ENCODE measurements at places on chromosomes 3 and 15.

DNA sequence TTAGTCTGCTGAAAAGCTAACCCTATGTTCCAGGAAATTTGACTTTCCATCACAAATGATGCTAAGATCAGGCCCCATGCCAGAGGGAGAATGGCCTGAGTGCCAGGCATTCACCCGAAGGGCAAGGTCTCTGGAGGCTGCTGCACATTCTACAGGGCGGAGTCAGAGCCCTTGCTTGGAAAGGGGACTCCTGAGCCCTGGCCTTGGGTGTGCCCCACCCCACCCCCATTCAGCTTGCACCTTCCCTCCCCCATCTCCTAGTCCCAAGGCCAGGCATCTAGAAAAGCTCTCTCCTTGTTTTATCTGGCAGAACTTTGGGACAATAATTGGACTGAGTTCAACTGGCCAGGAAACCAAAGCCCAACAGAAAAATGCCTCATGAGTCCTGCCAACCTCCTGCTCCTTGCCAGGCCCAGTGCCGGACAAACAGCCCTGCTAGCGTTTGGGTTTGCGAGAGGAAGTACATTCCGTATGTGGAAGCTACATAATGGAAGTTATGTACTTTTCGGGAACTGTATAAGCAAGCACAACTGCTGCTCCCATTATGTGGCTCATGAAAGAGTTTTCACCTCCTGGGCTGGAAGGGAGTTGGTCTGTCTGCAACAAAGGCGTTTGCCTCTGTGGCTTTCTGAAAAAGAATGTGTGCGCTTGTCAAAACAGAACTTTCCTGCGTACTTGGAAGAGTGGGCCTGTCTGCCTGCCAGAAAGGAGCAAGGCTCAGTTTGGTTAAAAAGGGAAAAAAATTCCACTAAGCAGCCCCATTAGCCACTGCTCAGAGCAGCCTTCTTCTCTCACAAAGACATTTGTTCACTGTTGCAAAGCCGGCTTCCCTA lies 321.5 kb upstream of the CTNNB1 start:
- H3K4me3 ChIP-seq, result no peak overlapping the region
- no peaks in the 10 kb centered on the region for H3K36me3 ChIP-seq
- no peak for DNase-seq
- no peak overlapping the region for H3K27ac ChIP-seq
- H3K4me1 ChIP-seq, result peaks cover 14% of the 10 kb centered on the region

DNA sequence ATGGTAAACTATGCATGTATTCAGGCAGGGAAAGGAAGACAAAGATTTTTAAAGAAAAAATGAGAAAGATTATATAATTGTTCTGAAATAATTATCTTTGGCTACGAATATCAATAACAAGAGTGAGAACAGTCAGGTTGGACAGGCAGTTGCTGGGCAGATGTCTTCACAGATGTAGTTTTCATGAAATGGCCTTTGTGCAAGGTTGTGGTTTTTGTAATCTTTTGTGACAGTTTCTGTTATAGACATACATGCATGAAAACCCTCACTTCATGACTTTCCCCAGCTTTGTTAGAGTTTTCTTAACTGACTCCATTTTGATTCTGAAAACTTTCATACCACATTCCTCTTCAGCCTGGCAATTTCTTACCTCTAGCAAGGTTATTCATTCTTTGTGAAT lies 34.9 kb upstream of the SLC25A36 start:
- no peak for DNase-seq
- no peaks in the 10 kb centered on the region for H3K27me3 ChIP-seq
- no peak overlapping the region for H3K27ac ChIP-seq
- no peak overlapping the region for H3K4me3 ChIP-seq

DNA sequence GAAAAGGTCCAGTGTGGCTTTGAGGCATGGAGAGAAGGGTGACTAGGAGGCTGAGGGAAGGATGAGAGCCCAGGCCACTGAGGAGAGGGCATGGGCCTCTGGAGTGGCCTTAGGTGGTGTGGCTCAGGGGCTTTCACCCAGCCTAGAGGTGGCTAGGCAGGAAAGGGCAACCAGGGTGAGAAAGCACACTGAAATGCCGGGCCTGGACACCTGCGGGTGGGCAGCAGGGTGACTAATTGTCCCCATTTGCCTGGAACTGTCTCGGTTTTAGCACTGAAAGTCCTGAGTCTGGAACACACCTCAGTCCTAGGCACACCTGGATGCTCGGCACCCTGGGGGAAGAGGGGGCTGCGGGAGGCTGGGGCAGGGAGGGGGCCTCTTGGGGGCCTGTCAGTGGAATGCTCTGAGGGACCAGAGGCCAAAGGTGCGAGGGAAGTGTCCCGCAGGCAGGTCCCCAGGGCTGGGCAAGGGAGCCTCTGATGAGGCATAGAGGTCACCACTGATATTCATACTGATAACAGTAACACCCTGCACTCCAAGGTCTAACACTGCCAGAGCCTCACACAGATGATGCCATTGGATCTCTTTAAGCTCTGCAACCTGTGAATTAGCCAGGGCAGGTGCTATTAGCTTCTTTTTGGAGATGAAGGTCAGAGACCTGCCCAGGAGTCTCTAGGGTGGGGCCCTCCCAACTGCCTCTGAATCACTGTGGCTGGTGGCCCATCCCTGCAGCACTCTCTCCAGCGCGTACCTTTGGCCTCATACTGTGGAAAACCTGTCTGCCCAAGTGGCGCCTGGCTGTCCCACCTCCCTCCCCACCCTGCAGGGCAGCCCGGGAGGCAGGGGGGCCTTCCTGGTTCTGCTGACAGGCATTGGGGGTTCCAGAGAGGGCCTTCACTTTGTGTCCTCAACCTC lies 3.0 kb upstream of the PHGR1 start:
- H3K27ac ChIP-seq, result no peak overlapping the region
- peaks cover 16% of the 10 kb centered on the region for H3K27me3 ChIP-seq
- DNase-seq, result no peak
- H3K4me3 ChIP-seq, result no peak overlapping the region
- H3K36me3 ChIP-seq, result no peaks in the 10 kb centered on the region

GRCh38 chr3:32281570-32282106 lies 43.2 kb downstream of the CMTM8 start:
- peaks cover 49% of the 10 kb centered on the region for H3K4me1 ChIP-seq
- no peak overlapping the region for H3K27ac ChIP-seq
- H3K27me3 ChIP-seq, result no peaks in the 10 kb centered on the region
- peaks cover 10% of the 10 kb centered on the region for H3K36me3 ChIP-seq

DNA sequence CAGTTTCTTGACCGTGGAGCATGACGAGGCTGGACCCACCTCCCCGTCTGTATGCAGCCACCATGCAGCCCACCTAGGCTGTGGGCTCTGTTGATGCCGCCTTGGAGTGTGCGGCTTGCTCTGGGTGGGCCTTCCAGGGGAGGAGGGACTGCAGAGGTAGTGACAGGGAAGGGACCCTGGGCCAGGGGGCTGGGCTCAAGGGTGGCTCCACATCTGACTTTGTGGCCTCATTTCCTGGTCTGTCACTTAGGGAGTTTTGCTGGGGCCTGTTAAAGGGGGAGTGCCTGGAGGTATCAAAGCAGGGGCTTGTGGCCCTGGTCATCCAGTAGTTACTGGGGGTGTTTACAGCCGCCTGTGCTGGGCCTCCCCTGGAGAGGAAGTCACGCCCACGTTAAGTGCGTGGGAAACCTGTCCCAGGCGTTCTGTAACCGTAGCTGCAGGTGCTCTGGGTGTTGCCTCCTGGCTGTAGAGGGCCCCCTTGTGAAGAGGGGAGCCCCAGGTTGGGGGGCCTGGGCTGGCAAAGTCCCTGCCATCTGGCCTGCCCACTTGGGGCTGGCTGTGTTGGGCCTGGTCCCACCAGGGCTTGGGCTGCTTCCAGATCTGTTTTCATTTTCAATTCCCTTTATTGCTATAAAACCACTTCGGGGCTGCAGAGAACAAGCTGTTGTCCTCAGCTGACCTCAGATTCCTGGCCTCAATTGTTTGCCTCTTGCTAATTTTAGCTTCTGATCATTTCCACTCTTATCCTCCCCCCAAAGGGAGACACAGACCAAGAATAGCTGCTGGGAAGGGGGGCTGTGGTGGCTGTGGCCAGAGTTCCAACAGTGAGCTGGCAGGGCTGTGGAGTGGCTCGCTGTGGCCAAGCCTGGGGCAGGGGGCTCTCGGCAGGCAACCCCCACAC lies 26.5 kb downstream of the KLF13 start:
- H3K4me3 ChIP-seq, result no peak overlapping the region
- H3K4me1 ChIP-seq, result peaks cover 16% of the 10 kb centered on the region
- H3K27ac ChIP-seq, result no peak overlapping the region
- no peaks in the 10 kb centered on the region for H3K36me3 ChIP-seq
- no peak for DNase-seq

GRCh38 chr3:42844412-42844713 lies 31.3 kb downstream of the CYP8B1 start:
- no peak overlapping the region for H3K27ac ChIP-seq
- H3K36me3 ChIP-seq, result no peaks in the 10 kb centered on the region

DNA sequence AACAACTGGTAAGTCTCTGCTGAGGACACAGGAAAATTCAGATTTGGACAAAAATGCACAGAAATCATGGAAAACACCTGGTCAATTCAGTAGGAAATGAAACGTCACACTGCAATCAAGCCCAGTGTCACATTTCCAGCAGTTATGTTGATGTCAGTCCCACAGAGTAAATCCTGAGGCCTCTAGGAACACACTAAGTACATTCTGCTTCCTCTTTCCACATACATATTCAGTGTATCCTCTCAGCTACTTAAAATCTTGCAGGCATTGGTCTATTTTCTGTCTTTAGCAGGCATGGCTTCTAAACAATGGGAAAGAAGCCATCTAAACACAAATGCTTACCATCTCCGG lies 207.8 kb downstream of the PLCL2 start:
- H3K27me3 ChIP-seq, result no peaks in the 10 kb centered on the region
- no peak overlapping the region for H3K4me3 ChIP-seq
- no peak for DNase-seq
- H3K4me1 ChIP-seq, result peaks cover 4% of the 10 kb centered on the region
- peaks cover 3% of the 10 kb centered on the region for H3K36me3 ChIP-seq
- H3K27ac ChIP-seq, result no peak overlapping the region

All from progenitor cell of endocrine pancreas (in vitro differentiated cells).